ENCODE measurements at places on chromosomes 1 and 21. TPM values are rescaled to one million over a fixed set of nuclear protein-coding genes. Genes with fewer than 3 reads are reported as not detected.

GRCh38 chr1:108000620-108001111 lies 35.7 kb upstream of the VAV3 start:
- H3K36me3 ChIP-seq, result no peaks in the 10 kb centered on the region
- no peak overlapping the region for H3K27ac ChIP-seq
- H3K27me3 ChIP-seq, result no peaks in the 10 kb centered on the region
- H3K4me3 ChIP-seq, result no peak overlapping the region
- H3K4me1 ChIP-seq, result no peaks in the 10 kb centered on the region

Gene LHX8
- polyA plus RNA-seq, result not detected

GRCh38 chr21:36425286-36425685 lies 40.1 kb downstream of the CHAF1B start:
- no peak overlapping the region for H3K27ac ChIP-seq
- H3K36me3 ChIP-seq, result no peaks in the 10 kb centered on the region
- H3K27me3 ChIP-seq, result no peaks in the 10 kb centered on the region
- H3K4me3 ChIP-seq, result no peak overlapping the region
- peaks cover 10% of the 10 kb centered on the region for H3K4me1 ChIP-seq
- no peak for DNase-seq

DNA sequence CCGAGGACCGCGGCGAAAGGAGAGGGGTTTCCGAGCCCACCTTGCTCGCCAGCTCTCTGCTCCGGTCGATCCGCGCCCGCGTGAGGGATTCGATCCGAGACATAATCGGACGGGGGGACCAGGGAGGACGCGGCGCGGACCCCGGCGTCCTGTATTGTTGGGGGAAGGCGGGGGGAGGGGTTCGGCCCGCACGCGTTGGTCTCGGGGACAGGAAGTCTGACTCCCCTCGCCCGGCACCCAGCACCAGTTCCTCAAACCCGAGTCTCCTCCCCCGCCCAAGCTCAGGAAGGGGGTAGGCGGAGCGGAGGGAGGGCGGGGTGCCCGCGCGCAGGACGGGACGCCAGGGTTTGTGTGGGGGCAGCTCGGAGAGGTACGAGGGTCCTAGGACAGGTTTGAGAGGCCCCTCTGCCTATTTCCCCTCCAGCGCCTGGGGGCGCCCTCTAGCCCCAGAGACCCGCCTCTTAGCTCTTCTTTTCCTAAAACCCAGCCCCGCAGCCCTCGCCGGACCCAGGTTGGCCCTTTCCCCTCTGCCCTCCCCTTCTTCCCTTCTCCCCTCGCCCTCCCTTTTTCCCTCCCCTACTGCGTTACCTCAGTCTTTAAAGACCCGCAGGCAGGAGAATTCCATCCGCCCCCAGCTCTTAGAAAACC lies at the start of gene ARHGEF2:
Gene ARHGEF2 (minus strand): TSS at position 223 of the 648 bp plus-strand sequence. CDS start 120 bp downstream, at position 103.
- peak within 1 kb of the TSS; percentile 81 for H3K27ac ChIP-seq
- no peaks in the 10 kb centered on the region for H3K27me3 ChIP-seq
- H3K4me1 ChIP-seq, result peaks cover 72% of the 10 kb centered on the region
- peaks cover 9% of the 10 kb centered on the region for H3K36me3 ChIP-seq
- DNase-seq, result peak; percentile 85

Measured in CD14-positive monocyte (primary cell).